ENCODE measurements at places on chromosomes 7 and 10.

DNA sequence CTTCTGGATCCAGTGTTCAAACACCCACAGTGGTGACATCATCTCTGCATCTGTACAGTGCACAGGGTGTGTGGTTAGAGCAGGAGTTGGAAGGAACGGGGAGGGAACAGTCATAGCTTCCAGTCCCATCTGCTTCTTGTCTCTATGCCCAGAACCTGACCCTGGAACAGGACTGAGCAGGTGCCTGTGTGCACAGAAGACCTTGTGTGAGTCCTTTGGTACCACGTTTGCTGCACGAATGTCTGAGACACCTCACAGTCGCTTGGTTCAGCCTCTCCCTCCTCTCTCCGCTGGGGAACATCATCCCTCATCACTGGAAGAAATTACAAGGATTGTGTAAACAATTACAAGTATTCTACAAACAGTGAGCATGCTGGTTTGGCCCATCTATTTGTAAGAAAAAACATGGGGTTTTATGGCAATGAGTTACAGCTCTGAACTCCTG, 243.0 kb upstream of the KLF6 start:
- no peak for DNase-seq

DNA sequence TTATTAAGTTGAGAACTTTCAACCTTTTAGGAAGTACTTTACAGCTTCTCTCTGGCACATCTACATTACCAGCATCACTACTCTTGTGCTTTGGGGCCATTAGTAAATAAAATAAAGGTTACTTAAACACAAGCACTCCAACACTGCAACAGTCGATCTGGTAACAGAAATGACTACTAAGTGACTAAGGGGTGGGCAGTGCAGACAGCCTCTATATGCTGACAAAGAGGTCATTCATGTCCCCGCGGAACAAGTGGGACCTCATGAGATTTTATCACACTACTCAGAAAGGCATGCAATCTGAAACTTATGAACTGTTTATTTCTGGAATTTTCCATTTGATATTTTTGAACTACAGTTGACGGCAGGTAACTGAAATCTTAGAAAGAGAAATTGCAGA, 111.3 kb upstream of the DNAJB12 start:
- DNase-seq = no peak

DNA sequence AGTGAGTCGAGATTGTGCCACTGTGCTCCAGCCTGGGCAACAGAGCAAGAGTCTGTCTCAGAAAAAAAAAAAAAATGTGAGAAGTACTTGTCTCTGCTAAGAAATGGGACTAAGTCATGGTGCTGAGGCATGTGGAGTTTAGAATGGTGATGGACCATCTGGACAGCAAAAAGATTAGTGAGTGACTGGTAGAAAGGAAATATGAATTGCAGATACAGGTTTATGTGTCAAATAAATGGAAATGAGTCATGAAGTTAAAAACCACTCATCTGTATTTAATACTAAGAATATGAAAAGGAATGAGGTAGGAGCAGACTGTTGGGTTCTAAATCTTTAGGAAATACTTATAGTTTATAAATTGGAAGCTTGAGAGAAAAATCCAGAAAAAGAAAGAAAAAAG, 625.7 kb upstream of the ANKRD30A start:
- DNase-seq = no peak

- no peak for DNase-seq
These were observed 165.2 kb downstream of the RELN start for GRCh38 chr7:103824251-103824650.

Data from femur (tissue), 1 donor.